ENCODE measurements at places on chromosomes 5 and 9.

DNA sequence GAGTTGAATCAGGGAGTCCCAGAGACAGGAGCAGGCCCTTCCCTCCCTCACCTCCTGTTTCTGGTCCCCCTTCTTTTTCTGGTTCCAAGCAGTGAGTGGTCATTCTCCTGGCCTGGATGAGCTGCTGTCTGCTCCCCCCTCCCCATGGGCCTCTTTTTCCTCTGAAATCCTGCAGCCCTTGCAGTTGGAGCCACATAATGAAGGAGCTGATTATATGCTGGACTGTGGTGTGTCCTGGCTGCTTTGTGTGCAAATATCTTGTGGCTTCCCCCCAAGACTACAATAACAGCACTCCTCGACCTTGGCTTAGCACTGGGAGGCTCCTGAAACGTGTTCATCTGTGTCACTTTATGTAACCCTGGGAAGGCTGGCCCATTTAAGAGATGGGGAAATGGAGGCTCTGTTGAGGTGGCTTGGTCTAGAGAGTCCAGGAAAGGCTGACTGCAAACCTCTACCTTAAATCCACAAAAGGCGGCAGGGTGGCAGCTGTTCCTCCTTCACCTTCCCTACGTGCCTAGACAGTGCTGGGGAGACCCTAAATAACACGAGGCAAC, 69.2 kb downstream of the SH3PXD2B start:
- no peak for DNase-seq

DNA sequence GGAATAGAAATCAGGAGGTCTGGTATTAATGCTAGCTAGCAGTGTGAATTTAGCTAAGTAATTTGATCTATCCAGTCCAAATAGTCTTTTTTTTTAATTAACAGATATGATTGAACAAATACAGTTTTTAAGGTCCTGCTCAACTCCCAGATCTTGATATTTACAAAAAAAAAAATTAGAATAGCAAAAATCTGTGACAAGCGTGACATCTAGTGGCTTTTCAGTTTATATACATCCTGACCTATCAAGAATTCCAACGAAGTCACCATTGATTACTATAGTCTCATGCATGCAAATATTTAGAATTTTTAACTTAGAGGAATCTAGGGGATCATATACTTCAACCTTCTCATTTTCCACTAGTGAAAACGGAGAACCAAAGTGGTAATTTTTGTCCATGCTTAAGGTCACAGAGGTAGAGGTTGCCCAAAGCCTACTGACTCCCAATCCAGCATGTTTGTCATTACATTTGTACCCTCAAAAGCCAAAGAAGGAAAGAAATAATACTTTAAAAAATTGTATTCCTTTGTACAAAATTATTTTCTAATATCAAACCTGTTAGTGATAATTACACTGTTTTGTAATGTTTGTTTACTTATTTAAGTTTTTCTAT, 17.6 kb upstream of the TARS1 start:
- DNase-seq = no peak

- no peak for DNase-seq
Observed at GRCh38 chr5:141484641-141485311, at the start of gene PCDHGC4. PCDHGC4 (plus strand) TSS chr5:141485030; CDS start chr5:141485174, 144 bp downstream.

DNA sequence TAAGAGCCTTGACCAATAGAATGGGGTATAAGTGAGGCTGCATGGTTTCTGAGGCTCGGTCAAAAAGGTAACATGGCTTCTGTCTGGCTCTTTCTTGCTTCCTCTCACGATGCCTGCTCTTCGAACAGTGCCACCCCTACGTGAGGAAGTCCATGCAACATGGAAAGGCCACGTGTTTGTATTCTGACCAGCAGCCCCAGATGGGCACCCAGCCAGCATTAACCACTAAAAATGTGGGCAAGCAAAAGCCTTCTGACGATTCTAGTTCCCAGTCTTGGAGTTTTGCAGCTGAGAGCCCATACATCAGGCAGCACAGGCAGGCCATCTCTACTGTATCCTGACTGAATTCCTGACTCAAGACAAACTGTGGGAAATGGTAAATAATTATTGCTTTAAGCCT, 24.2 kb upstream of the NREP start:
- DNase-seq = no peak

- no peak for DNase-seq
Observed at GRCh38 chr5:91176288-91177016, 206.7 kb downstream of the ARRDC3 start.

GRCh38 chr5:42894057-42894456, 82.4 kb upstream of the SELENOP start:
- no peak for DNase-seq

DNA sequence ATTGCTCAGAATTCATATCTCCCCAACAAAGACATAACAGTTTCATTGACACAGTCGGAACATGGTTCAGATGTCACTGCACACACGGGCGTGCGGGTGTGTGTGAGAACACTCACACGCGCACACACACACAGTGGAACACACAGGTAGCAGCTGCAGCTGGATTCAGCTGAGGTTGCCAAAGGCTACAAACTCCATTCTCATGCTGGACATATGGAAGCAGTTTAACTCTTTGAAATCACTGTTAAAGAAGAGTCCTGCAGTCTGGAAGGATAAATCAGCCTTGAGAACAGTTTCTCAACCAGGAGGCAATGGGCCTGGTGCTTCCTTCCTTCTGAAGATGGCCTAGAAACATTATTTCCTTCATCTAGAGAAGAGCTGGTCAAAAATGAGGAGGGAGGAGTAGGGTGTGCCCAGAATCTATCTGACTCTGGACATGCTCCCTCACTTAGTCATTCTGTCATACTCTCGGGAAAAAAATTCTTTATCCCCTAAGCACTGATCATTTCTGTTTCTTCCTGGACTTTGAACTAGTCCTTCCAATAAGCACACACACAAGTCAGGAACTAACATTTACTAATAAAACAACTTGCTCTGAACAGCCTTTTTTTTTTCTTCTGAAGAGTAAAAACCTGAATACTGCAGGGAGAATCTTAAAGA, 160.6 kb downstream of the ZDHHC21 start:
- DNase-seq = no peak

DNA sequence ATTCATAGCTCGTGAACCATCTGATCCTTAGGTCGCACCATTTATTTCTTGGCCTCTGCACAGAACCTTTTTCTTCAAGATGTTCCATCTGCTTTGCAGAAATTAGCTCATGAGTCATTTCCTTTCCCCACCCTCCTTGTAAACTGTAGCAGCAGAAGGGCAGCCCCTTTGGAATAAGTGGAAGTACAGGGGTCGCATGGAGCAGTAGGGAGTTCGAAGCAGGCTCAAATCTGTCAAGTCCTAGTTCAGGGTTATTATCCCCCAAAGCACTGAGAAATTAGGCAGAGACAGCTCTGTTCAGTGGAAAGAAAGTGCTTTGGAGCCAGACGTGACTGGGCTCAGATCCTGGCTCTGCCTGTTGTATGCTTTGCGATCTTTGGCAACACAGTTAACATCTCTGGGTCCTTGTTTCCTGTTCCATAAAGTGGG, 84.2 kb downstream of the SGCD start:
- no peak for DNase-seq

- DNase-seq = no peak
Observed at GRCh38 chr9:21803649-21804048, 1.2 kb downstream of the MTAP start.

DNA sequence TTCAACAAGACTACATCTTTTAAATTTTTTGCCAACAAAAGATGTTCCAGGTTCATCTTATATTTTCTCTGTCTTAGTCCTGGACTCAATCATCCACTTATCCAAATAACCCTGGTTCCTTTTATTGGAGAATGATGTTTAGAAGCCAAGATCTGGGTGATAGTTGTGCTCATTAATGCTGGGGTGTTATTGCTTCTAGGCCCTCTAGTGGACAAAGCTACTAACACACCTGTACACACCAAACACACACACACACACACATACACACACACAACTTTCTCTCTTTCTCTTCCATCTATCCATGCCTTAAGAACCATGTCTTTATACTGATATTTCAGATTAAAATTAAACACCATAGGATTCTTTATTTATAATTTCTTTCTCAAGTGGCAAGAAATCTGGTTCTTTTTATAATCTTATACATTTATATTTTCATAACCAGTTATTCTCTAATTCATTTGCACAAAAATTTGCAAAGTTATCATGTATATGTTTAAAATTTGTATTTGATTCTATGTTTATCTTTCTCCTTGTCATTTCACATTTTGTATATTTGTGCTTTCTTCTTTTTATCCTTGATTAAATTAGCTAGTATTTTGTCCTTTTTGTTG, 179.1 kb upstream of the SMIM23 start:
- no peak for DNase-seq

DNA sequence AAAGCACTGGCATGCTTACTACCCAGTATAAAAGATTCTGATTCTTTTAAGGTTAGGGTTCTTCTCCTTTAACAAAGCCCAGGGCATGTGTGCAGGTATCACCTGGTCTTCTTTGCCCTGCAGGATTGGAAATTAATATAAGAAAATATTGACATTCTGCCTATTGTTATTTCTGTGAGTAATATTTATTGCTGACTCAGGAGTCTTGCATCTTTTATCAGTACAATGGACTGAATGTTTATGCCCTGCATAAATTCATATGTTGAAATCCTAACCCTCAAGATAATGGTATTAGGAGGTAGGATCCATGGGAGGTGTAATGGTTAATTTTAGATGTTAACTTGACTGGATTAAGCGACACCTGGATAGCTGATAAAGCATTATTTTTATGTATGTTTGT, 189.0 kb downstream of the LRRC70 start:
- no peak for DNase-seq

GRCh38 chr5:167688341-167689130, 602.9 kb upstream of the WWC1 start:
- no peak for DNase-seq

GRCh38 chr5:139998837-139999236, 44.3 kb downstream of the NRG2 start:
- no peak for DNase-seq

DNA sequence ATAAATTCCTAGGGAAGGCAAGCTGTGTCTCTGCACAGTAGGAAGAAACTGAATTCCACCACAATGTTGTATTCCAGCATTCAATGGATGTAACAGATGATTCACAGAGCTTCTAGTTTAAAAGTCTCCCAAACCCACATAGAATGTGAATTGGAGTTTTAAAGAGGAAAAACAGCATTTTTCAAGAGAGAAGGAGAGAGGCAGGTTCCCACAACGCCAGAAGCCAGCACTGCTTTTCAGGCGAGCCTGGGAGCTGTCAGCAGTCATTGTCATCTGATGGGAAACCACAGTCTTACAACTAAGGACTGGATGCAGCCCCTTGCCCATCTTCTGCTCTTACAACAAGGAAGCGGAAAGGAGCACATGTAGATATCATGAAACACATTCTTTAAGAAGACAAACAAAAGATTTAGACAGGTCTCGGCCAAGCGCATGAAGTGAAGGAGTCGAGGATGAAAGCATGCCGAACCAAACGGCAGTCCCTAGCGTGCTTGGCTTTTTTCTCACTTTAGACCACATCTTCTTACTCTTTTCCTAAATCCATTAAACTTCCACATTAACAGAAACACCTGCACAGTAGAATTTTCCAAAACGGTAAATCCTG, 638 bp downstream of the DIRAS2 start:
- DNase-seq = no peak

DNA sequence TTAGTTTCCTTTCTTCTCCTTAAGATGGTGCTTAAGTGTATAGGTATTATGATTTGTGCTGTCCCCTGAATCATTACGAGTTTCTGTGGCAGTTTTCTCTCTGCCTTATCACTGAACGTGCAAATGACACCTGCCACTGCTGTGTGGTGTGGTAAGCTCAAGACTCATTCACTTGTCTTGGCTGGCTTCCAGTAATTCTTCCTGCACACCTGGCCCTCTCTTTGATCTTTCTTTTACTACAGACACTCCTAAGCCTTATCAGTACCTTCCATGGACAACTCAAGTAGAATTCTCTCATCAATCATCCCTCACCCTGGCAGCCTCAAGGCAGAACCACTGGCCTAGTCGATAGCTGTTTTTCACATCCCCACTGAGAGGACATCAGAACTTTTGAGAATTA, 82.6 kb upstream of the ADAMTS19 start:
- no peak for DNase-seq

DNA sequence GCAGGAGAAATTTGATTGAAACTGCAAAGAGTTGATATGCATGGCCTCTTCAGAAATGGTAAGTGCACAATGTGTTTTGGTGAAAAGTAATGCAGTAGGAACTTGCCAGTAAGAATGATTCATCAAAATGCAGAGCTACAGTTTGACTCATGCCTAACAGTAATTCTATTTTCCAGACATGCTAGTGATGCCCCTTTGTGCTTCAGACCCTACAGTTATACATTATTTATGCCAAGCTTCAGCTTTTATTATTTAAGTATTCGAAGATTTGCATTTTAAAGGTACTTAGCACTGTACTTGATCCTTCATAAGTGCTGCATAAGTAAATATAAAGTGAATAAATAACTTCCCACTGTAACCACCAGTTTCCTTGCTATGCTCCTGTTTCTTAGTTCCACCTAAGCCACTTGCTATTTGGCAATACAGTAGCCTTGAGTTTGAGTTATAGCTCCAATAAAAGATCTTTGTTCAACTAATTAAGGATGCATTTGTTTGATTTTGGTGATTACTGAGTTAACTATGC, 3.6 kb upstream of the SPATA31E1 start:
- DNase-seq = no peak

DNA sequence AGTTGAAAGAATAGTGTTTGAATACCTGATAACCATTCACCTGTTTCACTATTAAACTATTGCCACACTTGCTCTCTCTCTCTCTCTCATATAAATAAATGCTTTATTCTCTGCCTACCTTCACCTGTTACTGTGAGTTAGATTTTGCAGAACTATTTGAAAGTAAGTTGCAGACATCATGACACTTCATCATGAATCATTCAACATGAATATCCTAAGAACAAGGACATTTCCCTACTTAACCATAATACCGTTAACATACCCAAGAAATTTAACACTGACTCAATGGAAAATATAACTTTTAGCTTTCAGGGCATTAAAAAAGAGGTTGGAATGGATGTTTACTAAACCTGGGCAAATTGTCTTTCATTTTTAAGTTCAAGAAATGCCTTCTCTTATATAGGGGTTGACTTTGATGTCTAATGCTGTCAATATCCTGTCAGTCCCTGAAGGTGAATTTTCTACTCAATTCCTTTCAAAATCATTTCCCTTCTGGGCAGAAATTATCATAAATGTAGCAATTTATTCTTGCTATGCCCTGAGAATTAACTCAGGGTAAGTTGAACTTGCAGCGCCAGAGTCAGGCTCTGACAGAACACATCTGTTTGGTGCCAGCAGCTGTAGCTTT, 582.6 kb upstream of the TLE4 start:
- DNase-seq = no peak

GRCh38 chr9:6889868-6890267, 132.1 kb downstream of the KDM4C start:
- no peak for DNase-seq

DNA sequence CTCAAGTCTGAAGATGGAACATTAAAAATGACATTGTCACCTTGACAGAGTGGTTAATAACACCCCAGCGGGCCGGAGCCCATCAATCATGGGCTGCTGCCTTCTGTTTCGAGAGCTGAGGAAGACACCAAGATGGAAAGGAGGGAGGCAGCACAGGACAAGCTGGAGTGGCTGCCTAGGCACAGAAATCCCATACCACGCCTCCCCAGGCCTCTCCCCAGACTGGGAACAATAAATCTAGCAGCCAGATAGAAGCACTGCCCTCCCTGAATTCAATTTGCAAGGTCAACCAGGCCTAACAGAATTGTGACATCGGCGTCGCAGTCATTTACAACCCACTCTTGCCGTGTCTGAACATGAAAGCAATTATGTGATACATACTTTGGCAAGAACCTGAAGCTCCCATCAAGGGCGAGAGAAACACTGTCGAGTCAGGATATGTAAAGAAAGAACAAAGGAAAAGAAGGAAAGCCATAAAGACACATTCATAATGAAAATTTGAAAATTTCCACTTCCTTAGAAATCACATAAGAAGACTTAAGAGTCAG, 35.4 kb upstream of the ZNF354A start:
- DNase-seq = no peak
